ENCODE measurements at places on chromosomes 12 and 14.

DNA sequence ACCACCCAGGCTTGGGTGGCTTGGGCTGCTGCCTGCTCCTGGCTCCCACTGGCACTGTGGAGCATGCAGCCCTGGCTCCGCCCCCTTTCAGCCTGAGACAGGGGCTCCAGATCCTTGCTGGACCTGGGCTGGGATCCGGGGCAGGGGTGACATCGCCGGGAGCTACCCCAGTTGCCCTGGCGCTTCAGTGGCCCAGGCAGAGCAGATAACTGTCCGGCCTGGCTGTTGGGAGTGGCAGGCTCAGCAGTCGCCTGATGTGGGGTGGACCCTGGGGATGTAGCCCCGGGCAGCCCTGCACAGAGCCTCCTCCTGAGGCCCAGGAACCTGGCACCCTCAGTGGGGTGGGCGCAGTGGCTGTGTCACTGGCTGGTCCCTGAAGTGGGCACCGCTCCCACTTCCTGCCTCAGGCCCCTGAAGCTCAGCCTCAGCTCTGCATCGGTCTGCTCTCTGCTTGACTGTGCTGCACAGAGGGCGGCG, 57.9 kb downstream of the FUT8 start:
- DNase-seq: no peak

DNA sequence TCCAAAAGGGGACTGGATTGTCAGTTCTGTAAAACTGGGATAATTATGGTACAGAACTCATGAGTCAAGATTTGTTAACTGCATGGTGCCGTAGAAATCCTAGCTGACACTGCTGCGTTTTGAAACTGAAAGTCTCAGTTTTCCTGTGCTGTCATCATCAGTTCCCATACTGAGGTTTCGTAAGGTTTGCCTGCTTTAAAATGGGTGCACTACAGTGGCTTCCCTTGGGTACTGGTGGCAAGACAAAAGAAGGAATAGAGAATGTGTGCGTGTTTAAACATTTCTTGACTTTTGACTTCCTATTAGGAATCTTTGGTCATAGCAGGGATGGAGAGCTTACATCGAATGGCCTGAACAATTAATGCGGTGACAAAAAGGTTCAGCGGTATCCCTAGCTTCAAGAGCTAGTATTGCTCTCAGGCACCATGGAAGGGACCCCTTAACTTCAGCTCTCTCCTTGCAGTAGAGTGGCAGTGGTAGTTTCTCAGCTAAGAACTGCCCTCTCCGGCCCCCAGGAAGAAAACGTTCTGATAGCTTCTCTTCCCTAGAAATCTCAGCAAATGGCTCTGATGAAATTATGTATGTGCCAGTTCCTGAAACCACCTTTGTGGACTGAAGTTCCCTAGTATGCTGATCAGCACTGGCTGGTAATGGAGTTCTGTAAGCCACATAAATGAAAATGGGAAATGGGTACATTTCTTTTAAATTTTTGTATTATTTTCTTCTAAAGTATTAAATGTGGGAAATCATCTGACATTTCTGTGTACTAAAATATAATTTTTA, 28.9 kb downstream of the ANO6 start:
- DNase-seq: peak; percentile 87

- DNase-seq: peak; percentile 2
These were observed 105.0 kb downstream of the CMKLR1 start for GRCh38 chr12:108234158-108234557.

DNA sequence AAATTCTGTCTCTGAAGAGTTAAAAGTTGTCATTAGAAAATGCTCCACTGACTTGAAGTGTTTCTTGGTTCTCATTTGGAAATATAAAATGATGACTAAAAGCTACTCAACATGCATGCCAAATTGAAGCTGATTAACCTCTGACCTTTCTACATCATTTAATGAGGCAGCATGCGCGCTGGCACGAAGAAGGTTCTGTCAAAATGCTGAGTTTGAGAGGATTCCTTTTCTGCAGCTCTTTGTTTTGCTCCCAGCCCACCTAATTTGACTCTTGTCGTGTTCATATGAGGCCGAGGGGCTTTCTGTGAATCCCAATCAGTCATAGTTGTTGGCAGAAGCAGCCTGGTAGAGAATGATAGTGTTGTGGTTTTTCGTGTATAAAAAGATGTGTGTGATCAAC, 153.4 kb downstream of the BRMS1L start:
- no peak for DNase-seq

GRCh38 chr12:26047401-26048226, 77.2 kb downstream of the BHLHE41 start:
- DNase-seq: no peak

- peak; percentile 19 for DNase-seq
These were observed 323.3 kb upstream of the TMEM132C start for GRCh38 chr12:127943481-127944210.

- no peak for DNase-seq
These were observed 14.5 kb downstream of the DPF3 start for GRCh38 chr14:72879431-72879830.

DNA sequence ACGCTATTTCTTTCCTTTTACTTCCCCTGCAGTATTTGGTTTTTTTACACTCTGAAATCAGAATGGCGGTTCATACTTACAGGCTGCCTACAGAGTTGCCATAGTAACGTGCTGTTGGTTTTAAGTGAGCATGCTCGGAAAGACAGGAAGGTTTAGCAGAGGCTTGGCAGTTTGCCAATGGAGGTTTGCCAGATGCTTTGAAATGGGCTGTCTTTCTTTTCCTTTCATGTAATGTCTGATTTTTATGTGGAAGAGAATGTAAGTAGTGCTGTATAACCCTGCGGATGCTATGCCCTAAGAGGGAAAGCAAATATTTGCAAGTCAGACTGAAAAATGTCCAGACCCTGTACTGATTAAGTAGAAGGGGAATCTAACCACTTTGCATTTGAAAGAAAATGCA, 32.8 kb downstream of the ARID4A start:
- peak; percentile 99 for DNase-seq

- peak; percentile 98 for DNase-seq
These were observed 14.1 kb upstream of the CDH24 start for GRCh38 chr14:23071244-23071920.

- no peak for DNase-seq
These were observed 103.3 kb upstream of the BTG1 start for GRCh38 chr12:92248977-92249376.

DNA sequence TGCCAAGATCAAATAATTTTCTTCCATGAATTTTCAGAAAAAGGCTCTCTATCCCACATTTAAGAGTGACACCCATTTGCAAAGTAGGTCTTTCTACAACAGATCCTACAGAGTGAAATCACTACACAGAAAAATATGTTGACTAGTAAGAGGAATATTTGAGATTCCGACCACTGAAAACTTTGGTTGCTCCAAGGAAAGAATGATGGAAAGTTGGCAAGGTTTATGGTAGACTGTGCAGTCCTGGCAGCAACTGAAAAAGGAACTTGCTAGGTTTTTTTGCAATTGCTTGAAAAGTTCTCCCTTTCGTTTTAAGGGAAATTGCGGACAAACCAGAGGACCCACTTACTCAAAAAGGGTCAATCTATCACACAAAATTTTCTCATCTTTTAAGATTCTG, 83.1 kb upstream of the TSPAN8 start:
- DNase-seq: no peak

DNA sequence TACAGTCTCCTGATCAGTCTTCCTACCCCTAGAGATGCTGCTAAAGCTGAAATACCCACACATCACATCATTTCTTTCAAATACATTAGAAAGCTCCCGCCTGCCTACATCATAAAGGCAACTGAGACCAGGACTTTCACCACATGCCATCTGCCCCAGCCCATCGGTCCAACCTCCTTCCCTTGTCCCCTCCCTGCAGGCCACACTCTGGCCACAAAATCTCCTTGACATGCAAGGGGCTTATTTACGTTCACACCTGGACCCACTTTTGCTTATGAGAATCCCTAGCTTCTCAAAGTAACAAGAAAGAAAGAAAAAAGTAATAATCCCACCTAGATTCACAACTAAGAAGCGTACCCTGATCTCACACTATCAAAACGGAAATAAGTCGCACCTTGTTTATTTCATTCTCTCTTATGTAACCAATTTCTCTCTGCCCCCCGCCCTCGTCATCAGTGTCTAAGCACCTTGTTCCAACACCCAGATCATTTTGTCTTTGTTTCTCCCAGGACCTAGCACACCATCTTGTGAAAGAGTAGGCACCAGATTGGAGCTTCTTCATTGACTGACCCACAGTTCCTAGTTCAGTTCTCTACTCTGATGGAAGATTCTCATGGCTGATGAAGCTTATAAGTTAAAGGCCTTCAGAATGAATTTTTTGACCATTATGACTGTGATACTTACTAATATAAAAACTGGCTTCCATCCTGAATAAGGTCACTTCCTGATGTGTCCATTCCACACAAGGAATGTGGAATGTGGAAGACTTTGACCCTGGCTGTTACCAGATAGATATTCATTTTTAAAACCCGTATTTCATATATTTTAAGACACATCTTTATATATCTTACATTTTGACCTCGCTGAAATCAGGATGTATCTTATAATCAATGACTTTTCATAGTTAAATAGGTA, 7.7 kb downstream of the WSB2 start:
- DNase-seq: peak; percentile 30

DNA sequence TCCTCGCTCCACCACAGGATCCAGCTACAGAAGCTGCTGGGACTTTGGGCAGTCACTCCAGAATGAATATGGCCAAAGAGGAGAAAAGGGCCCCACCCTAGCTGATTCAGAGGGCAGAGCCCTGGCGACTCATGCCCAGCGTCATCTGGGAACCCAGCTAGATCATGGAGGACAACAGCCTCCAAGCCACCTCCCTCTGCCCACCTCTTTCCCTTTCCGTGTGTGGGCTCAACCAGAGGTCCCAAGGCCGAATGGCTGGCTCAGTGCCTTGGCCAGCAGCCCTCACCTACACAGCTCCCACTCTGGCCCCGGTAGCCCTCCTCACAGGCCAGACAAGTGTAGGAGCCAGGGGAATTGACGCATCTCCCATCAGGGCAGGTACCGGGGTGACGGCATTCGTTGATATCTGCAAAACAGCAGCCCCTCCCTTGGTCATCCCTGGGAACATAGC, 17.4 kb downstream of the ISCA2 start:
- DNase-seq: peak; percentile 58

GRCh38 chr12:68350753-68351152, 18.6 kb upstream of the MDM1 start:
- DNase-seq: peak; percentile 41

DNA sequence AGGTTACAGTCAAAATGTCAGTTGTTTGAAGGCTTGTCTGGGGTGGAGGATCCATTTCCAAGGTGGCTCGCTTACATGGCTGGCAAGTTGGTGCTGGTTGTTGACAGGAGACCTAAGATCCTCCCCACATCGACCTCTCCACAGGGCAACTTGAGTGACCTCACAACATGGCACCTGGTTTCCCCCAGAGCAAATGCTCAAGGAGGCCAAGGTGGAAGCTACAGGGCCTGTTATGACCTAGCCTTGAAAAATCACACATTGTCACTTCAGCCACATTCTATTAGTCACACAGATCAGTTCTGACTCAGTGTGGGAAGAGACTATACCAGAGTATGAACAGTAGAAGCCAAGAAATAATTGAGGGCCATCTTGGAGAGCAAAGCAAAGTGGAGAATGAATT, 11.3 kb upstream of the GNG2 start:
- DNase-seq: no peak

DNA sequence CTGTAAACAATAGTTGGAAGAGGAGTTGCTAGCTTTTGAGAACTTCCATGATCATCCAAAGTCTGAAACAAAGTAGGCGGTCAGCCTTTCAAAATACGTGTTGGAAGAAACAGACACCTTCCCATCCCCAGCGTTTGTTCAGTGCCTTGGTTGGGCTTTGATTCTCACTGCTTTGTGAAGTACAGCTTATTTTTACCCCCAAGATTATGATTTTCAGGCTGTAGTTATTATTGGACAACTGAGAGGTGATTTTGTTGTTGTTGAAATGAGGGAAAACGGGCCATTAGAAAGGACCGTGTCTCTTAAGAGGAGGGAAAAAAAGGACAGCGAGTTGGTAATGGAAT, 921 bp upstream of the CEP83 start:
- DNase-seq: no peak

All from iris pigment epithelial cell (primary cell).